GM12892 (cell line): ENCODE measurements at places on chromosomes 7 and 10.
A peak's percentile ranks its signal among the peaks of the same experiment; 100 is the strongest.

GRCh38 chr10:120979435-120980278 lies 128.5 kb downstream of the WDR11 start:
- no peak for DNase-seq

DNA sequence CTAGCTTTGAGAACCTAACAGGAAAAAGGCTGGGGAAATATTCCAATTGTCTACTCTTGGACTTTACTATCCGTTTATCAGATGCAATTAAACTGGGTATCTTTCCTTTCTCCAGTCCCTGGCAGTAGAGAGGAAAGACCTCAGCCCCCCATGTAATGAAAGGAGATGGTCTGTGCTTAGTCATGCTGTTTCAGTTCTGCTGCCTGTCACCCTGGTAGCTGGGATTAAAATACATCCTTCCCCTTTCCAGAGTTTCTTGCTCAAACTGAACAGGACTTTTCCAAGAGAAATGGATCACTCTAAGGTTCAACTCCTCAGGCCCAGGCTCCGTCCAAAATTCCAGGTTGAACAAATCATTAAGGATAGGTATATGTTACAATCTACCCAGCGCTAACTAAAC lies 202.9 kb downstream of the PTEN start:
- no peak for DNase-seq

DNA sequence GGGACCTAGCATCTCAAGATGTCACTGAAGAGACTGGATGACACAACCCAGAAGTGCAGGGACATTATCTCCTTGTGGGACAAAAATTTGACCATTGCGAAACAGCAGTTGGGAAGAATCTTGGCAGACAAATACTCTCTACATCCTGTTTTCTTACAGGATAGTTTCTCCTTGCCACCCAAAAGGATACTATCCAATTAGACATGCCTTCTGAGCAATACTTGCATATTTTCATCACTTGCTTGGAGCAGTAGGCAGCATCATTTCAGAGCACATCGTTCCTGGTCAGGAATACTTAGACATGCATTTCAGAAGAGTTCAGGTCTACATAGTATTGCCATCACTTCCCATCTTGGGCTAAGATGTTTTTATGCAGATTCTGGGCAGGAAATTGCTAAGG lies 56.8 kb downstream of the FAS start:
- no peak for DNase-seq

DNA sequence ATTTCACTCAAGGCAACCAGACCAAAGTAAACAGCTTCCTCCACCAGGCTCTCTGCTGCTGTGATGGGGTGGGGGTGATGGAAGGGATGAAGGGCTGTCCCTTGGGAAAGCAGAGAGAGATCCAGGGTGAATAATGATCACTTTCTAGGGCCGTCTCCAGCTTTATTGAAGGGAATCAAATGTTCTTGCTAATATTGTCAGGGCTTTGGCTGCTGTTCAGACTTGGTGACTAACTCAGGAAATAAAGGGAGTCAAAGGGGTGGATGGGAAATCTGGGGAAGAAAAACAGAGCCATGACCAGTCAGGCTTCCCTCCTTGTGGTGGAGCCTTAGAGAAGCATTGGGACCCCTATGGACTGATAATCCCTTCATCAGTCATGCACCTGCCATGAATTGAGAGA lies 196.2 kb upstream of the AGK start:
- DNase-seq = no peak

GRCh38 chr7:120064565-120064964 lies 208.4 kb upstream of the KCND2 start:
- no peak for DNase-seq

DNA sequence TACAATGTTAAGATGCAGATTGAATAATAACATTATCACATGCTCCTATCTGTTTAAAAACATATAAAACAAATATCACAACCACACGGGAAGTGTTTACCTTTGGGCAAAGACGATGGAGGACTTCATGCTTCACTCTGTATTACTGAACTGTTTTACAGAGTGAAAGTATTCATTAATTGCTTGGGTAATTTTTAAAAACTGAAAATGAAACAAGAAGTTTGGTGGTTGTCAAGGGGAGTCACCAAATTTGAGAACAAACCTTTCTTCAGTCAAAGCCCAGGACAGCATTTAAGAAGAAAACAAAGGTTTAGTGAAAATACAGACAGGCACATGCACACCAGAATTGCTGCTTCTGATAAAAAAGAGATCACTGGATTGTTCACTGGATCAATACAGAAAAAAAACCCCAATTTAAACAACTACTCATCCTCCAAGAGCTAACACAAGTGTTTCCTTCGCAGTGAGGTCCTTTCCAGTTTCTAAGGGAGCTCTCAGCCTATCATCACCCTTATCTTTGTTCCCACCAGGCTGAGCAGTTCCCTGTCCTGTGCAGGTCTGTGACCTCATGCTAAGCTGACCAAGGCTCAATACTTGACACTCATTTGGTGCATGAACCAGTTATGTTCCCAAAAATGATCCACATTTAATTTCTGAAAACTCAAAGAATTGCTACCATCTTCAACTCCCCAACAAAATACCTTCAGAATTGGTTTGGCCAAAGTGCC lies 8.8 kb downstream of the PARP12 start:
- DNase-seq = no peak

- DNase-seq = no peak
Measured at GRCh38 chr10:74968667-74969061, 142.3 kb downstream of the KAT6B start.

DNA sequence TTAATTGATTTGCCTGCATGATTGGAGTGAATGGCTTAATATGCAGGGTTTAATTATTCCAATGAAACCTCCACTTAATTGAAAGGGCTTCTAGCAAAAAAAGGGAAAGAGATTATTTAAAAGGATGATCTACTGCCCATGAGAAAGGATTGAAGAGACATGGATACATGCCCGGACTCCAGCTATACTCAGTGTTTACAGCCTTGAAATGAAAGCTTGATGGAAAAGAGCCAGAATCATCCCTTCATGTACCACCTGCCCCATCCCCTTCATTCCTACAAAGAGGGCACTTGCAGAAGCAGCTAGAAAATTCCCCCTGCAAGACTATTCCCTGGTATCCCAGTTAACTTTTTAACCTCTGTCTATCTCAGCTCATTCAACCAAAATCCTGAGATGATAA lies 78.4 kb downstream of the CARD11 start:
- DNase-seq = no peak

GRCh38 chr10:58839771-58840170 lies 327.1 kb downstream of the BICC1 start:
- no peak for DNase-seq

- no peak for DNase-seq
Measured at GRCh38 chr10:123096452-123096851, 39.3 kb upstream of the HMX3 start.

DNA sequence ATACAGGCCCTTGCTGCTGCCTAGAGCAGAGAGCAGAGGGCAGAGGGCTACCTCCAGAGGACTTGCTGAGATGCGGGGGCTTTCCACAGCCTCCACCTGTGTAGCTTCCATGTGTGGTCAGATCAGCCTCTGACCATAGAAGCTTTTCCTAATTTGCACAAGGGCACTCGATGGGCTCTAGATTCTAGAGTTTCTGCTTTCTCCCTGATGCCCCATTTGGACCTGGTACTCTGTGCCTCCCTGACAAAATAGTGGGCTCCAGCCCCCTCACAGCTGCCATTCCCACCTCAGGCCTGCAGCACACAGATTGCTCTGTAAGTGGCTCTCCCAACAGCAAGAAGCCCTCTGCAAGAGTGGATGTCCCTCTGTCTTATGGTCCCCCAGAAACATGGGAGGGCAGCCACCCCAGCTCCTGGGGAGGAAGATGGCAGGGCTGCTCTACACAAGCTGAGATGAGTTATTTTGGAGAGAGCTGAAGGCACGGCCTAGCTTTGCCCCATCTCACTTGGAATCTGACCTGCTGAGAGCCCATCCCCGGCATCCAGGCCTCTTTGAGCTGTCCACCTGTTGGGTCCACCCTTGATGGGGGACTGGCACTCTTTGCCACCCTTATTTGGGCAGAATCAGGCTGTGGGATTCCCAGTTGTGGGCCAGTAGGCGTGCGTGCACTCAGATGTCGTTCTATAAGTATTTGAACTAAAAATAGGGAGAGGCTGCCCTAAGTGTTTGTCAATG lies 16.7 kb downstream of the TMEM273 start:
- DNase-seq = no peak

GRCh38 chr10:3067118-3067858 lies at the start of gene PFKP:
Gene PFKP (plus strand): TSS chr10:3067548. CDS start chr10:3067596, 48 bp downstream.
- peak; percentile 60 for DNase-seq

- DNase-seq = no peak
Measured at GRCh38 chr10:113941140-113941539, 86.7 kb downstream of the NHLRC2 start.

DNA sequence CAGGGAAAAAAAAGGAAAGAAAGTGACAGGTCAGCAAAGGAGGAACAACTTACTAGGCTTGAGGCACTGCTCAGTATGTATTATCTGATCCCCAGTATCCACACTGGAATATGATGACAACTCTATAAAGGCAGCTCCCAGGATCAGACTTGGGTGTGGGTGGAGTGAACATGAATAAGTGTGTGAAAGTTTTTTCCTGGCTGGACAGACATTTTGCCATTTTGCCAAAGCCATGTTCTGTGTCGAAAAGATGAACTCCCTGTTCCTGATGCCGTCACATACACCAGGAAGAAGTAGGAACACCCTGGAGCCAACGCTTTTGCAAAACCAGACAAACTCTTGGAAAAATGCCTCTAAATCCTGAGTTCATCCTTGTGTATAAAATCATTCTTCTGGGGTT lies 143.2 kb upstream of the MEOX2 start:
- DNase-seq = no peak

DNA sequence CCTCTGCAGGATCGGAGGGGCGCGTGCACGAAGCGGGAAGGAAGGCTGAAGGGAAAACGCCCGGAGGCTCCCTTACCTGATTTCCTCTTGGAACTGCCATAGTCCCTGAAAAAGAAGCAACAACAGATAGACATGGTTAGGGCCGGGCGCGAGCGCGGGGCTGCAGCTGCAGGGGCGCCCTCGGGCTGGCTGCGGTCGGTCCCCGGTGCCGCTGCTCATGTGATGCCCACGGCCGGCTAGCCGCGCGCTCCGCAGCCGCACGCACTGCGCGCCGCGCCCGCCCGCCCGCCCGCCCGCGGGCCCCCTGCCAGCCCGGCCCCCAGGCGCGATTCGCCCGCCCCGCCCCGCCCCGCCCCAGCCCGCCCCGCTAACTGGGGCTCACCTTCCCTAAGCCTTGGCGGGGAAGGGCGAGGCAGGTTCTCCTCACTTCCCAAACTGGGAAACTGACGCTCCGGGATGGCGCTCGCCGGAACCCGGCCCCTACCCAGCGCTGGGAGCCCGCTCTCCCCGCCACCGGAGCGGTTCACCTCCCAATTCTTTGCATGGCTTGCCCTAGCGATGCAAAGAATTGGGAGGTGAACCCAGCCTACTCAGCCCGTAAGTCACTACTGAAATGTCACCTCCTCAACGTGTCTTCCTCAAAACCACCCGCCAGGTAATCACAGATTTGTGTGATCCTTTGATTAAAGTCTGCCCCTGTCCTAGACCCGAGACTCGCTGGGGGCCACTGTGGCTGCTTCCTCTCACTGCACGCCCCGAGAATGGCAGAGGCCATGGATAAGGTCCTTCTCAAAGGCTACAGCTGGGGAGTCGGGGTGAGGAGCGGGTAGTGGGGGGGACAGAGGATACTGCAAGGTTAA lies 162.2 kb downstream of the SH3PXD2A start:
- DNase-seq = peak; percentile 69

DNA sequence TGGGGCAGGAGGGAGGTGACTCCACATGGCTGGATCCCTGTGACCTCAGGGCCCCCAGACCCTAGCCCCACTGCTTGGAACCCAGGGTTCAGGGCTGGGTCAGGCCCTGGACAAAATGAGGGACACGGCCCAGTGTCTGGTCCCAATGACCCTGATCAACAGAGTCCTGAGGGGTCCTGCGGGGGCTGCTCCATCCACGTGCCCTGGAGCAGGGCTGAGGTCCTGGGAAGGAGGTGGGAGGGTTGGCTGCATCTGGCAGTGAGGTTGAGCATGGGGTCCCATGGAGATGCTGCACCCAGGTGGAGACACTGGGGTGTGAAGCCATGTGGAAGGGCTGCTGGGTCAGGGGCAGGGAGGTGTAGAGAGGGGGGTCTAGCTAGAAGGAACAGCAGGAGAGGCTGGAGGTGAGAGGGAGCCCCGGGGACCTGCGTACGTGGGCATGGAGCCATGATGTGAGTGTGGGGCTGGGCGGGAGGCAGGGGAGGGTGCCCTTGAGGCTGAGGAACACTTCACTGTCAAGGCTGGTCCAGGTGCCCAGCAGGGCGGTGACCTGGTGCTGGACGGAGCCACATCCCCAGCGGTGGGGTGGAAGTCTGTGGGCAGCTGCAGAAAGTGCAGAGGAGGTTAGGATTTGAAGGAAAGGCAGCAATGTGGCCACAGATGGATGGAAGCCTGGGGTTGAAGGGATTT lies 604 bp downstream of the SCART1 start:
- no peak for DNase-seq

DNA sequence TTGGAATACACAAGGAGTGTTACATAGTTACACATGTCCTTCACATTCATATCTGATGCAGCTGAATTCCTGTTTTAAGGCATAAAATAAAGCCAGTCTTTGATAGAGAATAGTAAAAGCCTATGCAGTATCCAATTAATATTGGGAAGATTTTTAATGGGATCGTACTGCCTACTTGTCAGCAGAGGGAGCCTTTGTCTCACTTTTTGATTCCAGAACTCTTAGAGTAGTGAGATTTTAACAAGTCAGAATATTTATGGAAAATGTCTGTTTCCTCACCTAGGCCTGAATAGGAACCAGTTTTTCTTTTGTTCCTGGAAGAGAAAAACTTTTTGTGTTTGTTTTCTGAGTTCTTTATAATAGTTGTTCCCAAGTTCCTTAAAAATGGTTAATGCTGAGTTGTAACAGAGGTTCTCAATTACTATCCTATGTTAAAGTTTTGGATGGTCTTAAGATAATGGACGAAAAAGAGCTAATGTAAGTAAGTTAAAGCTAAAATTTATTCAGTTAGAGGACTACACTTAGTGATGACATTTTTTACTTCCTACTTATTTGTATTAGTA lies 114.0 kb downstream of the BBS9 start:
- no peak for DNase-seq

DNA sequence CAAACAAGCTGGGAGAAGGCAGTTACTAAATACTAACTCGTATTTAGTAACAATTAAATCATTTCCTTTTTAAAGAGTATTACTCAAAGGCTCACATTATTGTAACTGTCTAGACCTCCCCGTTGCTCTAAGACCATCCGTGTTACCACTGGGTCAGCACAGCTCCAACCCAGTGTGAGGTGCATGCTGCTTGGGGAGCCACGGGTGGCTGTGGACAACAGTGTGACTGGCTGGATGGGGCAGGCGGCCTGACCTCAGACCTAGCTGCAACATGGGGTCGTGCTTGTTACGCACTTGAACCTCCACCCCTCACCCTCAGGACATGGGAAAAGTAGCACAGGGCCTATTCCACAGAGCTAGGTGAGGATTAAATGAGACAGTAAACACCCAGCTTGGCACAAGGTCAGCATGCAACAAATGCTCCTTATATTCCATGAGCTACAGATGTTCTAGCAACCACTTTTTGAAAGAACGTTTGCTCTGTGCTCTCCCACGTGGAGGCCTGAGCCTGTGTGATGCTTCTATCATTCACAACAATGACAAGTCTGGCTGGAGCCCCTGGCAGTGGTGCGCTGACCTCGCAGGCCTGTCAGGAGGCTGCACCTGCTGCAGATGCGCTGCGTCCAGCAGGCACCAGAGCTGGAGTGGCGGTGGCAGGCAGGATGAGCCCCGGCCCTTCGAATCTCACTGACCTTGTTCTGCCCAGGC lies 135.7 kb downstream of the PKD1L1 start:
- no peak for DNase-seq
